Hypothalamus (tissue), 51 donors: ENCODE measurements at places on chromosomes 13 and 19.

DNA sequence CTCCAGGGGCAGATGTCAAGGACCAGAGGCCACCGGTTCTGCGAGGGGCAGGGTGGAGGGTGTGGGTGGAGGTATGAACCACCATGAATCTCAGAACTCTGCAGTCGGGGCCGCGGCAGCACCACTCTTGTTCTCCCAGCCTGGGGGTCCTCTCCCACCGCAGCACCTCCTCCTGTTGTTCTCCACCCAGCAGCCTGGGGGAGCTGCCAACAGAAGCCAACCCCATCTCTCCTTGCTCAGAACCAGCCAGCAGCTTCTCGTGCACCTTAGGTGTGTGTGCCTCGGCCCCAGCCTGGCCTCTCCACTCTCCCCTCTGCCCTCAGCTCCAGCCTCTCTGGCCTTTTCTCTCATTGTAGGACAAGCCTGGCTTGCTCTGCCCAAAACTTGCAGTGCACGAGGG lies 31.9 kb upstream of the CCNE1 start:
- no peak for DNase-seq

DNA sequence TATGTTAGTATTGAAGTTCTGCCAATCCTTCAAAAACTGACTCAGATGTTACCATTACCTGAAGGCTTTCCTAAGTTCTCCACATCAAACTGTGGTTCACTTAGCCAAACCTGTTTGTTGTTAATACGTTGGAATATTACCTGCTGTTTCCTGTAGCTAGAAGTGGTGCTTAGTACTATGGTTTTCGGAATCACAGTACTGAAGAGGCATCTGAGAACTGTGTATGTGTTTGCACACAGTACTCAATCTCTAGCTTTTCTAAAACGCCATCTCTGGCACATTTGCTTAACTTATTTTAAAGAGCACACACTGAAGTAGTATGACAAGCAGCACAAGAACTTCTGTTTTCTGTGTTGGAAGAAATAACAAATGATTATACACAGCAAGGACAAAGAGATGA lies 248.2 kb downstream of the SHISA2 start:
- DNase-seq, result no peak

- no peak for DNase-seq
Measured at GRCh38 chr19:52898101-52898500, 666 bp upstream of the ZNF320 start.

GRCh38 chr19:30217461-30217860 lies 154.7 kb upstream of the ZNF536 start:
- no peak for DNase-seq

DNA sequence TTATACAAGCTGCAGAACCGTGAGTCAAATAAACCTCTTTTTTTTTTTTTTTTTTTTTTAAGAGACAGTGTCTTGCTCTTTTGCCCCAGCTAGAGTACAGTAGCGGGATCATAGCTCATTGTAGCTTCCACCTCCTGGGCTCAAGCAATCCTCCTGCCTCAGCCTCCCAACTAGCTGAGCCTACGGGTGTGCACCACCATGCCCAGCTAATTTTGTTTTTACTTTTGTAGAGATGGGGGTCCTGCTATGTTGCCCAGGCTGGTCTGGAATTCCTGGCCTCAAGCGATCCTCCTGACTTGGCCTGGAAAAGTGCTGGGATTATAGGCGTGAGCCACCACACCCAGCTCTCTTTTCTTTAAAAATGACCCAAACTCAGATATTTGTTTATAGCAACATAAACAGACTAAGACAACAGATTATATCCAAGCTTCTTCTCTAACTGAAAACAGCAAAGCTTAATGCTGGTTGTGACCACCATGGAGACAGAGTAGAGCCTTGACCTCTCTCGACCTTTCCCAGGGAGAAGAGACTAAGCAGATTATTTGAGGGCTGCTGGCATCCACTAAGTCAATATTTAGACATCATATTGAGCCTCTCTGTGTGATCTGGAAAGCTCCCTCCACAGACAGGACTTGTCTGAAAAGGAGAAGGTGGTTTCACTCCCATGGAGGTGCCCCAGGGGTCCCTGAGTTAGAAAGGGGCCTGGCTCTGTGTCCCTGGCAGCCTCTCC lies 150.0 kb downstream of the KCTD15 start:
- DNase-seq, result no peak

GRCh38 chr19:51708811-51709210 lies 15.0 kb downstream of the HAS1 start:
- DNase-seq, result no peak

DNA sequence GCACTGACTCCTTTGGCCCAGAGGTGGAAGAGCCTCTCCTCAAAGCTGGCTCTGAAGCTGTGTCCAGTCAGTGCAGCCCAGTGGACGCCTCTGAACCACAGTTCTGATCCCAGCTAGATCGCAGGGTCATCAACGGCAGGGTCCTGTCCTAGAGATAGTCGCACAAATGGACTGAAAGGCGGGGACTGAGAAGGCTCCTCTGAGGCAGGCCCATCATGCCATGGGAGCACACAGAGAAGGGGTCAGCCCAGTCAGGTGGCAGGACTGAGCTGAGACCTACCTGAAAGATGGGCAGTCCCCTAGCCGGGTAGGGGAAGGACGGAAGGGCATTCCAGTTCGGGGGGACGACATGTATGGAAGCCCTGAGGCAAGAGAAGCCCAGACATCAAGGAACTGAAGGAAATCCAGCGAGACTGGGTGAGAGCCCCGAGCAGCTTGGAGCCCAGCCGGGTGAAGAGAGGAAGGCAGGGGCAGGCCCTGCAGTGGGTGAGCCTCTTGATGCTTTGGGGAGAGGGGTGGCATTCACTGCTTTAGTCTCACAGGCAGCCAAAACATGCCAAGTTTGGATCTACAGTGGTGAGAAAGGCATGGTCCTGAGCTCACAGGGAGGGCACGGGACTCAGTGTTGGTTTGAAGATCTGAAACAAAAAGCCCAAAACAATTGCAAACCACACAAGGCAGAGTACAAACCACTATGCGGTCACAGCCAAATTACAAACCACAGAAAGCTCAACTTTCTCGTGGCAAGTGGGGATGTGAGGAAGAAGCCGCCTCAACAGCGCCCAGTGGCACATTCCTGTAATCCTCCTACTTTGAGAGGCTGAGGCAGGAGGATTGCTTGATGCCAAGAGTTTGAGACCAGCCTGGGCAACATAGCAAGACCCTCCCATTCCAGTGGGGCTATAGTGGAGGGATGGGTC lies 10.0 kb downstream of the CALM3 start:
- no peak for DNase-seq

DNA sequence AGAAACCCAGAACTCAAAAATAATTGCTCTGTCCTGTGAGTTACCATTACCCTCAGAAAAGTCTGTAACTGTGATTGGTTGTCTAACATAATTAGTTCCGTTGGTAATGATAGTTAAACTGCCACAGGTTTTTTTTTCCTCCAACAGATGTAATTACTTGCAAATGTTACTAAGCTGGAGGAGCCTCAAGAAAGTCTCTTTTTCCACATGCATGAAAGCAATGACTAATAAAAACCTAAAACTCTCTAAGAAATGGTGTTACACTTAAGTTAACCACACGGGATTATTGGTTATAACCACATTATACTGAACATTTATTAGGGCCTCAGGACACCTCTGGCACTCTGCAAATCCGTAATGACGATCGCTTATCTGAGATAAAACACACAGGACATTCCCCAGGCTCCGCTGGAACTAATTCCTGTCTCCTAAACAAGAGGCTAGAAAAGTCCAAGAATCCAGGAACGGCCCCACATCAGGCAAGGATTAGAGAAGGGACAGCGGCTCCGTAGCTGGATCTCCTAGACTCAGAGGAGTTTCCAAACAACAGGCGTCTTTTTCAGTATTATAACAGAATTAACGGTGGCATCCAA lies 753 bp downstream of the ZNF235 start:
- DNase-seq, result no peak

GRCh38 chr19:23887642-23888041 lies 27.0 kb upstream of the ZNF726 start:
- DNase-seq, result no peak

DNA sequence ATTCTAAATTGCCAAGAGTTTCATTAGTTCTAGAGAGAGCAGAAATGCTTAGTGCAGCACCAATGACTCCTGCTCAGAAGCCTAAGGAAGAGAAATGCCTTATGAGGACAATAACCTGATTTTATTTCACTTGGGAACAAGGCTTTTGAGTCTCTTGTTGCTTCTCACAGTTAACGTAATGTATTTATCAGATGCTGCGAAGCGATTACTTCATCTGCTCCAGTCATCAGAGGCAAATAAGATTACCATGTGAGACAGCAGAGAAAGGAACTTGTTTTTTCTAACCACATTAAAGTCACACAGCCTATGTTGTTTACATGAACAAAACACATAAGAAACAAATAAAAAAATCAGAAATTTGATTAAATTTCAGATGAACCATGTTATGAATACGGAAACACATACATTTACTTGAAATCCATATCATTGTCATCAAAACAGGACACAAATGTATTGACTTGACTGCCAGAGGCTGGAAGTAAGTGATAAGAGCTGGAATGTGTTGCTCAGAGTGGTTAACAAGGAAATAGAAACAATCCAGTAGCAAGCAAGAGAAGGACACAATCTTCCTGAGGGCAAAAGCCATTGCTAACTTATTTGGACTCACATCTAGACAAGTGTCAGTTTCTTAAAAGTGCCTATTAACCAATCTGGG lies 147.3 kb downstream of the LHFPL6 start:
- DNase-seq, result no peak

GRCh38 chr13:36531746-36532486 lies 99.6 kb downstream of the CCNA1 start:
- DNase-seq, result no peak

GRCh38 chr13:24161010-24161775 lies 673 bp downstream of the SPATA13 start:
- DNase-seq, result no peak

- no peak for DNase-seq
Measured at GRCh38 chr13:78045916-78046315, 127.3 kb upstream of the EDNRB start.

DNA sequence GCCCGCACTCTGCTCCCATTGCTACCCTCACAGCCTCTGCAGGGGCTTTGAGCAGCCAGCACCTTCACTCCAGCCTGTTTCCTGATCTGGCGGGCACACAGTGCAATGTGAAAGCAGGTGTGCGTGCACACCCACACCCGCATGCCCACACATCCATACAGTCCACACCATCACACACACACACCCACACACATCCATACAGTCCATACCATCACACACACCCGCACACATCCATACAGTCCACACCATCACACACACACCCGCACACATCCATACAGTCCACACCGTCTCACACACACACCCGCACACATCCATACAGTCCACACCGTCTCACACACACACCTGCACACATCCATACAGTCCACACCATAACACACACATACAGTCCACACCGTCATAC lies 28.0 kb downstream of the PIAS4 start:
- no peak for DNase-seq

GRCh38 chr19:1446713-1447481 lies 3.0 kb upstream of the APC2 start:
- DNase-seq, result peak; percentile 39

GRCh38 chr13:108496362-108497210 lies 132.8 kb upstream of the MYO16 start:
- no peak for DNase-seq

GRCh38 chr19:16325161-16325527 lies 518 bp downstream of the KLF2 start:
- DNase-seq, result no peak

- DNase-seq, result no peak
Measured at GRCh38 chr19:31461814-31462539, 112.7 kb upstream of the TSHZ3 start.
